Naive thymus-derived CD8-positive, alpha-beta T cell (primary cell): ENCODE measurements at places on chromosomes 5 and 9. TPM values are rescaled to one million over a fixed set of nuclear protein-coding genes. Genes with fewer than 3 reads are reported as not detected.

DNA sequence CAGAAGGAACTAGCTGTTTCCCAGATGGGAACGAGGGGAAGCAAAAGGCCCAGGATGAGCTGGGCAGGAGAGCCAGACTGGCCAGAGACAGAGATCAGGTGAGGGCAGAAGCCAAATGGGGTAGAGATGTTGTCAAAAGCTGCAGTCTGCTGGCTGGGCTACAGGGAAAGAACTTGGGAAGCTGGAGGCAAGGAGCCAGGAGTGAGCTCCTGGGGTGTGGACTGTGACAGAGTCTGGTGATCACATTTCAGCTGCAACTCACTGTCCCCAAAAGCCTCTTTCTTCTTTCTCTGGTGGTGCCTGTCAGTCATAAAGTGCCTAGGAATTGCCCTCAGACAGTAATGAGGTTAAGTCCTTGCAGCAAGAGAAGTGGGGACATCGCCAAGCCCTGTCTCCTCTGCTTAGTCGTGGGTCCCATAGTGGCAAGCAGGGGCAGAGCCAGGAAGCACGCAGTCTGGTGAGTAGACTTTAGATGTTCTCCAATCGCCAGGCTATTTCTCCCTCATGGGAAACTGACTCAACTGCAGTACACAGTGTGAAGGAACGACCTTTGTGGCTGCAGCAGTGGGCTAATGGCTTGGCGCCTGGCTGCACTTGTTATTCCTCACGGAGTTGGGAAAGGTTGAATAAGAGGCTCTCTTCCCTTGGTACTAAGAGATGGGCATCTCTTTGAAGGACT is 2.5 kb upstream of the FSD1L start:
- no peaks in the 10 kb centered on the region for H3K36me3 ChIP-seq
- peaks cover 4% of the 10 kb centered on the region for H3K4me1 ChIP-seq
- DNase-seq = no peak

- H3K36me3 ChIP-seq = peaks cover 4% of the 10 kb centered on the region
- H3K27me3 ChIP-seq = no peaks in the 10 kb centered on the region
- H3K4me3 ChIP-seq = no peak overlapping the region
- no peak overlapping the region for H3K27ac ChIP-seq
Measured at GRCh38 chr9:83385317-83385716, 152.9 kb downstream of the FRMD3 start.

DNA sequence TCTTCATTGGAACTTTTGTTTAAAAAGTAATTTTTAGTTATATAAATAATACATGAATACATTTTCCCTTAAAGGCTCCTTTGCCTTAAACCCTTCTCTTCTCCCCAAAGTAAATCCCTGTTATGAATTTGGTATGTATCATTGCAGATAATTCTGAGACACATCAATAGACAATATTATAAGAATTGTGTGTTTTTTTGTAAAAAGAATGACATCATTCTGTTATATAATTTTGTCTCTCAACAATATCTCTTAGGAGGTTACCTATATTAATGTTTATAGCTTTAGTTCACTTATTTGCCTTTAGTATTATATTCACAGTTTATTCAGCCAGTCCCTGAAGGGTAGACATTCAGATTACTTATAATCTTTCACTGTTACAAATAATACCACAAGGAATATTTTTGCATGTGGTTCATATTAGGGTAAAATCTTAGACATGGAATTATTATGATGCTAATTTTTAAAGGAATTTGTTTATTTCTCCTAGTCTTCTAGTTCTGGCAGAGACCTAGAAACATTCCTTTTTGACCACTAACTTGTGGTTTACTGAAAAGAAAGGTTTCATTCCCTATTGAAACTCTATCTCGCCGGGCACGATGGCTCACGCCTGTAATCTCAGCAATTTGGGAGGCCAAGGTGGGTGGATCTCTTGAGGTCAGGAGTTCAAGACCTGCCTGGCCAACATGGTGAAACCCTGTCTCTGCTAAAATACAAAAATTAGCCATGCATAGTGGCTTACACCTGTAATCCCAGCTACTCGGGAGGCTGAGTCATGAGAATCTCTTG is 105.6 kb downstream of the KCTD16 start:
- DNase-seq = no peak
- no peaks in the 10 kb centered on the region for H3K36me3 ChIP-seq
- H3K27ac ChIP-seq = no peak overlapping the region
- peaks cover 10% of the 10 kb centered on the region for H3K27me3 ChIP-seq
- no peaks in the 10 kb centered on the region for H3K4me1 ChIP-seq
- no peak overlapping the region for H3K4me3 ChIP-seq

DNA sequence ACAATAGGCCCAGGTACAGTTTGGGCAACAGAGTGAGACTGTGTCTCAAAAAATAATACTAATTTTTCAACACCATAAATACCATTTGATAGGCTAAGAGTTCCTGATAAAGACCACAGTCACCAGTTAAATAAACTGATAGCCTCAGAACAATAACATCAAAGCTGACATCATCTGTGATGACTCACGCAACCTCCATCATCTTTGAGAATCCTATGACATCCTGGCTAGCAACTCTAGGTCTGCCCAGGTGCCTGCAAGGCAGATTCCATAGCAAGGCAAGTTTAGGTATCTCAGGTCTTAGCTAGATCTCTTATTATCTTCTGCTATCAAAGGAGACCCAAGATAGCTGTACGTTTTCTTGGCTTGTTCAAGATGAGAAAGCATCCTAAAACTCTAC is 30.5 kb upstream of the UBAP2 start:
- no peaks in the 10 kb centered on the region for H3K36me3 ChIP-seq
- no peak overlapping the region for H3K27ac ChIP-seq
- no peak overlapping the region for H3K4me3 ChIP-seq
- DNase-seq = no peak
- H3K27me3 ChIP-seq = no peaks in the 10 kb centered on the region

- H3K27me3 ChIP-seq = no peaks in the 10 kb centered on the region
- no peak overlapping the region for H3K4me3 ChIP-seq
- DNase-seq = no peak
- H3K27ac ChIP-seq = no peak overlapping the region
- no peaks in the 10 kb centered on the region for H3K36me3 ChIP-seq
Measured at GRCh38 chr9:20570756-20571155, 51.5 kb downstream of the MLLT3 start.

GRCh38 chr9:105320568-105320967 is 76.1 kb downstream of the SLC44A1 start:
- H3K36me3 ChIP-seq = peaks cover 12% of the 10 kb centered on the region
- no peaks in the 10 kb centered on the region for H3K4me1 ChIP-seq
- no peak for DNase-seq
- H3K4me3 ChIP-seq = no peak overlapping the region

GRCh38 chr9:16316456-16316855 is 554.0 kb downstream of the BNC2 start:
- no peaks in the 10 kb centered on the region for H3K4me1 ChIP-seq
- no peak overlapping the region for H3K4me3 ChIP-seq
- H3K27me3 ChIP-seq = no peaks in the 10 kb centered on the region
- H3K36me3 ChIP-seq = no peaks in the 10 kb centered on the region
- H3K27ac ChIP-seq = no peak overlapping the region

DNA sequence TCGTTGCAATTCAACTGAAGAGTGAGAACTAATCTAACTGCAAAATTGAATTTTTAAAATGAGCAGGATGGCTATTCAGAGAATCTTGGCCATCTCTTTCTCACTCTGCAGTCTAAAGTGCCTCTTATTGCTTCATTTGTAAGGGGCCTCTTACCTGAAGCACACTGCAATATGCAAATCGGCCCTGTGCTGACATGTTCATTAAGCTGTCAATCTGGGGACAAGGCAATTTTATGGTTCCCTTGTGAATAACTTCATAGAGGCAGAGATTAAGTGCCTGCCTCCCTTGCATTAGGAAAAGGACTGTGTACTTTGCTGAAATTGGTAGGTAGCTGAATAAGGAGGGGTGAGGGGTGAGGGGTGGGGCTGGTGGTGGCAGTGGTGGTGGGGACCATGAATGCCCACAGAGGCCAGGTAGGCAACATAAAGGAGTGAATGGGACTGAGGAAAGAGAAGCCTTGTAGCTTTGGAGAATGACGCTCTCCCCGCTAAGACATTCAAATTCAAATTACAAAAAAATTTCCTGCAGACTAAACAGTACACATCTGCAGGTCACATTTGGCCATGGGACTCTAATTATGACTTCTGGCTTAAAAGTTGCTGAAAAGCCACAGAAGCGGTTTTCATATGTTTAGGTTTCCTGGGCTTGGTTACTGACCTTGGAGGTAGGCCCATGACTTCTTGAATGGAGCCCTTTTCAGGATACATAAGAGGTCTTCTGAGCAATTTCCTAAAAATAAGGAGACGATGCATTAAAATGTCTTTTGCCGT is 25.0 kb downstream of the TNFSF8 start:
- H3K36me3 ChIP-seq = peaks cover 63% of the 10 kb centered on the region
- DNase-seq = no peak
- H3K27me3 ChIP-seq = no peaks in the 10 kb centered on the region
- no peak overlapping the region for H3K4me3 ChIP-seq
- H3K4me1 ChIP-seq = peaks cover 46% of the 10 kb centered on the region

DNA sequence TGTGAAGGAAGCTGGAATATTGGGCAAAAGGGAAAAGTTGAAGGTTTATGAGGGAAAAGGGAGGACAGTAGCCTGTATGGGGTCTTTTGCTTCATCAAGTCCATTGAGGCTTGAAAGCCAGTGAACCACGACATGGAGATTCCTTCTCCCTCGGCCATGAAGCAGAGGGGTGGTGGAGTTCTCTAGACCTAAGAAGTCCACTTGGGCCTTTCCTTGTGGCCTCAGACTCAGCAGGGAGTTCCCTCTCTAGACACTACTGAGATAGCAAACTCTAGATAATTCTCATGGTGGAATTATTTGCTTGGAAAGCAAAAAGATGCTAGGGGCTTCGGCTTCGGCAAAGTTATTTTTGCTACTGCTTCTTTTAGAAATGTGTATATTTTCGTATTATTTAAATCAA is 78.5 kb downstream of the FOXD1 start:
- H3K4me1 ChIP-seq = no peaks in the 10 kb centered on the region
- H3K36me3 ChIP-seq = no peaks in the 10 kb centered on the region
- H3K4me3 ChIP-seq = no peak overlapping the region
- no peak for DNase-seq

- no peak overlapping the region for H3K4me3 ChIP-seq
- no peak overlapping the region for H3K27ac ChIP-seq
Measured at GRCh38 chr9:80175286-80176150, 603.8 kb downstream of the TLE4 start.

DNA sequence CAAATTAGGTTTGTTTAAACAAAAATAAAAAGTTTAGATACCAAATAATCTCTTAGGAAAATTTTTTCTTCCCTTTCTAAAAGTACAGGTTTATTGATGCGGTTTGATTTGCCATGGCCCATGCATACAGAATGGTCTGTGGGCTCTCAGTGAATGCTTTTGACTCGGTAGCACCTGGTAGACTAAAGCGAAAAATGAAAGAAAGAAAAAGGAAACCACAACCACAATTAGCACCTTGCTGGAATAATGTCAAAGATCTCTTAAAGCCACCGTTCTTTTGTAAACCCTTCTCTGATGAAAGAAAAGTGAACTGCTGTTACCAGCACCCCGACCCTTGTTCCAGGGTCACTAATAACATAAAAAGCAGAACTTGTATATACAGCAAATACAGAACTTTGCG is 157.9 kb downstream of the NFIB start:
- H3K27ac ChIP-seq = no peak overlapping the region
- H3K36me3 ChIP-seq = no peaks in the 10 kb centered on the region
- H3K4me1 ChIP-seq = no peaks in the 10 kb centered on the region
- no peak overlapping the region for H3K4me3 ChIP-seq
- no peaks in the 10 kb centered on the region for H3K27me3 ChIP-seq

GRCh38 chr5:67149951-67150523 is 46.6 kb downstream of the CD180 start:
- no peak overlapping the region for H3K4me3 ChIP-seq
- no peak overlapping the region for H3K27ac ChIP-seq
- no peaks in the 10 kb centered on the region for H3K27me3 ChIP-seq
- no peaks in the 10 kb centered on the region for H3K4me1 ChIP-seq

DNA sequence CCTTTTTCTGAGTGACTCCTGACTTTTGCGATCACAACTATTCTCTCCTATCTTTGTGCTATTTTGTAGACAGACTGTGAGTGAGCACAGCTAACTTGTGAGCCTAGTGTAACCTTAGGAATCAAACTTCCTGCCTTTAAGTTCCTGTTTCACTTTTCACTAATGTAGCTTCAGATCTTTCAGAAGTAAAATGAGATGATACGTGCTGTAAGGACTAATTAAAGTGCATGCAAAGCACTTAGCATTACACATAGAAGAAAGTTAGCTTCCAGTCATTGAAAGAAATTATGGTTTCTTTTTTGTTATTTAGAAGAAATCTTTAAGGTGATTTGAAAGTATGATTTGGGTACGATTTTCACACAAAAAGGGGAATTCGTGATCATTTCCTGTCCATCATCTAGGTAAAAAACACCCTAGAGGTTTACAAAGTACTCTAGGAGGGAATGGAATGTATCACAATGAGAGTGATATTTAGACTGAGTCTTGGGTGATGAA is 122.7 kb downstream of the ST8SIA4 start:
- no peaks in the 10 kb centered on the region for H3K36me3 ChIP-seq
- peak overlapping the region; percentile 86 for H3K4me3 ChIP-seq
- peaks cover 42% of the 10 kb centered on the region for H3K4me1 ChIP-seq

DNA sequence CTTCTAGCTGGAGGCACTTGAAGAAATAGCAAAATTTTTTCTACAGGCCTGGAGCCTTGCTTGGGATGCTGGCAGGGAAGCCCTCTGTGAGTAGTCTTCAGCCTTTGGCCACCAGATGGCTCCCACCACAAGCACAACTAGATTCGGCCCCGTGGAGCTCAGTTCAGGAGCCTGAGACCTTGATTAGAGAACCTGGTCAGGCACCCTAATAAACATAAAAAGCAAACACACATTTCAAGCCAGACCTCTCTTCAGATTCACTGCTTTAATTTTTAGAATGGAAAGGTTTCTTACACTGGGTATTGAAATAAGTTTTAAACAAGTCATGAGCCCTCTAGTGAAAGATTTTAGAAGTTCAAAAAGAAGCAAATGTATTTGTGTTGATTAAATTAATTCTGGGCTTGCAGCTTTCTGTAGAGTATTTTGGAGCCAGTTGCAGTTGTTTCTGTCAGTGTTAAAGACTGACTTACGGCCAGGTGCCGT is 41.4 kb downstream of the GLRX start:
- H3K36me3 ChIP-seq = no peaks in the 10 kb centered on the region
- peak; percentile 77 for DNase-seq
- peak overlapping the region; percentile 87 for H3K4me3 ChIP-seq
- no peak overlapping the region for H3K27ac ChIP-seq
- H3K4me1 ChIP-seq = peaks cover 27% of the 10 kb centered on the region

- no peak overlapping the region for H3K4me3 ChIP-seq
- peaks cover 3% of the 10 kb centered on the region for H3K4me1 ChIP-seq
- H3K27ac ChIP-seq = no peak overlapping the region
- H3K36me3 ChIP-seq = no peaks in the 10 kb centered on the region
- no peak for DNase-seq
Measured at GRCh38 chr5:172439785-172440477, 14.4 kb downstream of the SH3PXD2B start.

GRCh38 chr9:93200989-93201334 is 17.0 kb downstream of the WNK2 start:
- no peak overlapping the region for H3K4me3 ChIP-seq
- no peak for DNase-seq
- H3K27me3 ChIP-seq = no peaks in the 10 kb centered on the region
- no peaks in the 10 kb centered on the region for H3K36me3 ChIP-seq
- H3K4me1 ChIP-seq = no peaks in the 10 kb centered on the region

GRCh38 chr9:84711936-84712335 is 42.4 kb downstream of the NTRK2 start:
- H3K27ac ChIP-seq = no peak overlapping the region
- no peak overlapping the region for H3K4me3 ChIP-seq
- H3K36me3 ChIP-seq = no peaks in the 10 kb centered on the region
- DNase-seq = no peak

GRCh38 chr5:37662789-37663485 is 176.9 kb downstream of the GDNF start:
- no peaks in the 10 kb centered on the region for H3K27me3 ChIP-seq
- H3K4me1 ChIP-seq = peaks cover 12% of the 10 kb centered on the region

The PGM5 gene
- polyA plus RNA-seq = not detected

The HMGCS1 gene
- polyA plus RNA-seq = 11.6 TPM

The SLC6A19 gene
- not detected for polyA plus RNA-seq
